NCI-H1105 treated with DMSO at 0.1 percent for 48 hours (cell line): ENCODE measurements at places on chromosomes 13 and 19.

DNA sequence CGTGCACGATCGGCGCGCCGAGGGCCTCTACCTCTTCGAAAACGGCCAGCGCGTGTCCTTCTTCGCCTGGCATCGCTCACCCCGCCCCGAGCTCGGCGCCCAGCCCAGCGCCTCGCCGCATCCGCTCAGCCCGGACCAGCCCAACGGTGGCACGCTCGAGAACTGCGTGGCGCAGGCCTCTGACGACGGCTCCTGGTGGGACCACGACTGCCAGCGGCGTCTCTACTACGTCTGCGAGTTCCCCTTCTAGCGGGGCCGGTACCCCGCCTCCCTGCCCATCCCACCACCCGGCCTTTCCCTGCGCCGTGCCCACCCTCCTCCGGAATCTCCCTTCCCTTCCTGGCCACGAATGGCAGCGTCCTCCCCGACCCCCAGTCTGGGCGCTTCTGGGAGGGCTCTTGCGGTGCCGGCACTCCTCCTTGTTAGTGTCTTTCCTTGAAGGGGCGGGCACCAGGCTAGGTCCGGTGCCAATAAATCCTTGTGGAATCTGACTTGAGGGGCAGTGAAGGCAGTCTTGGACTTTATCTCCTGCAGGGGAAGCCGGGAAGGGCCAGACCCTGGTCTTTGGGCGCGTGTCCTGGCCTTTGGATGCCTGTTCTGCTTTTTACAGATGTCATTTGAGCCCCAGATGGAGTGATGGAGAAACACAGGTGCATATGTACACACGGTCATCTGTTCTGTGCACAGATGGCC is 2.2 kb downstream of the CLEC11A start:
- DNase-seq, result no peak

GRCh38 chr19:35937345-35938281 is 1.4 kb downstream of the LRFN3 start:
- no peak for DNase-seq

- no peak for DNase-seq
These were observed 65.3 kb downstream of the PEPD start for GRCh38 chr19:33456076-33456844.

DNA sequence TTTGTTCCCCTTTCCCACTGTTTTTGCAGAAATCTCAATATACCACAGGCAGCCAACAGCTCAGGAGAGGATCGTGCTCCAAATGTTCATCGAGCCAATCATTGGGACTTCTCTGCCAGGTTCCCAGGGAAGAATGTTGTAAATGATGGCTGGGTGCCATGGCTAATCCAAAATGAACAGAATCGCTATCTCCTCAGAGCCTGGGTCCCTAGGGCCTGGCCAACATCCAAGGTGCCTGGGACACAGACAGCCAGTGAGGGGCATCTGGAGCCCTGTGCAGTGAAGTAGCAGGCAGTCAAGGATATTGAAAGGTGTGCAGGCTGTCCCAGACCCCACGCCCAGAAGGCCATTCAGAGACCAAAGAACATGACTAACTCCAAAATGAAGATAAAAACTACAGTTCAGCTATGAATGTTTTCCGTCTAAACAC is 37.8 kb downstream of the BRD4 start:
- peak; percentile 40 for DNase-seq

GRCh38 chr19:24071078-24071477 is 15.9 kb upstream of the ZNF254 start:
- DNase-seq, result no peak

DNA sequence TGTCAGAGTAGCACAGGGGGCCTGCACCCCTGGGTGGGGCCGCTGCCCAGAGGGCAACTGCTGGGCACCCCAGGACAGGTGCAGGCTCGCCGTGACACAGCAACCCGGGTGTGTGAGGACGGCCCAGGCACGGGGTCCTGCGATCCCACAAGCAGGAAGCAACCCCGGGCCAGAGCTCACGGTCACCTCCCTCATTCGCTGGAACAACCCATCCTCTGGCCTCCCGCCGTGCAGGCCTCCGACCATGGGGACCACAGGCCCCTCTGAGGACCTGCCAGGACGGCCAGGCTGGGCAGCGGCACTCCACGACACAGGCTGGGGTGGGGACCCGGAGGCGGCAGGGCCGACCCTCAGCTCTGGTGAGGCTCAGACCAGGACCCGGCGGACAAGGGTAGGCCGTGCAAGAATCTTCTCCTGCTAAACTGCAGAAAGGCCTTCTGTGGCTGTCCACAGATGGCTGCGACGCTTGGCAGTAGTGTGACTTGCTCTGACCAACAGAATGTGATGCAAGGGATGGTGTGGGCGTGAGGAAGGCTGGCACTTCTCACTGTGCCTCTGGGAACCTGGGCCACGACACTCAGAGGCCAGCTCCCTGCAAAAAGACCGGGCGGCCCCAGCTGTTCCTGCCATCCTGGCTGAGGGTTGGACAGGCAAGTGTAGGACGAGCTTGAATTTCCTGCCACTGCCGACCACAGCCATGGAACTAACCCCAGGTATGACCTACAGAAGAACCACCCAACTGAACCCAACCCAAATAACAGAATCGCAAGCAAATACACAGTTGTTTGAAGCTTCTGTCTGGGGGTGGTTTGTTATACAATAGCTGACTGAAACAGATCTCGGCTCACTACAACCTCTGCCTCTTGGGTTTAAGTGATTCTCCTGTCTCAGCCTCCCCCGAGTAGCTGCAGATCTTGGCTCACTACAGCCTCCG is 26.5 kb downstream of the PIP5K1C start:
- no peak for DNase-seq

GRCh38 chr19:28641395-28641794 is 571.6 kb downstream of the UQCRFS1 start:
- DNase-seq, result no peak

GRCh38 chr13:21550918-21551317 is 53.1 kb downstream of the MICU2 start:
- no peak for DNase-seq

DNA sequence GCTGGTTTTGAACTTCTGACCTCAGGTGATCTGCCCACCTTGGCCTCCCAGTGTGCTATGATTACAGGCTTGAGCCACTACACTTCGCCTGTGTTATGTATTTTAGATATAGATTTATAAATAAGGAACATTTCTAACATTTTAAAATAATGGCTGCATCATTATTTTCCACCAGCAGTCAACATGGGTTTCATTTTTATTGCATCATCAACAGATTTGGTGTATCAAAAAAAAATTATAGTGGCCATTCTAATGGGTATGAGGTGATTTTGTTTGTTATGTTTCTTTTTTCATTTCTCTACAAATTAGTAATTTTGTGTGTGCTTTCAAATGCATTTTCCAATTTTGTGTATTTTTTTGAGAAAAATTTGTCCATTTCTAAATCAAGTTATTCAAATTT is 16.2 kb upstream of the ZNF93 start:
- DNase-seq, result no peak

DNA sequence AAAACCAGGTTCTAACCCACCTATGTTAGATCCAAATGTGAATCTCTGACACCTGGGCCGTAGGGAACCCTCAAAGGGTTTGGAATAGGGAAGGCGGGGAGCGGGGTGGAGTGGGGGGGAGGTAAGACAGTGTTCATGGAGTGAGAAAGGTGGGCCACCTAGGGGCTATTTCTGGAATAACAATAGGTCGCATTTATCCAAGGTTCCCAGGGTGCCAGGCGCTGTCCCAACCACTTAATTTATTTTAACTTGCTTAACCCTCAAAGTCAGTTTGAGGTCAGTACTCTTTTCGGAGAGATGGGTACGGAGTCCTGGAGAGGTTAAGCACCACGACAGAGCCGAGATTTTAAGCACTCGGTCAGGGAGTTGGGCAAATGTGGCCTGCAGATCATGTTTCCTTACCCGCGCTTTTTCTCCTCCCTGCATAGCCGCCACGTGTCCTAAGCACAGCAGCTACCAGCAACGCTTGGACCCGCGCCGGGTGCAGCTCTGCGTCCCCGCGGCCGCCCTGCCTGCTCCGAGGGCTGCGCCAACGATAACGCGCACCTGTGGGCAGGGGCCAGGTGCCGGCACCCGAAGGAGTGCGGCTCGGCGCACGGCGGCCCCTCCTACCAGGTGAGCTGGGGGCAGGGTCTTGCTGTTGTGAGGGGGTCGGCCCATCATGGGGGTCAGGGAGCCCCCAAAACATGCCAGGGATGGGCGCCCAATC is 25.0 kb upstream of the FXYD3 start:
- peak; percentile 39 for DNase-seq

DNA sequence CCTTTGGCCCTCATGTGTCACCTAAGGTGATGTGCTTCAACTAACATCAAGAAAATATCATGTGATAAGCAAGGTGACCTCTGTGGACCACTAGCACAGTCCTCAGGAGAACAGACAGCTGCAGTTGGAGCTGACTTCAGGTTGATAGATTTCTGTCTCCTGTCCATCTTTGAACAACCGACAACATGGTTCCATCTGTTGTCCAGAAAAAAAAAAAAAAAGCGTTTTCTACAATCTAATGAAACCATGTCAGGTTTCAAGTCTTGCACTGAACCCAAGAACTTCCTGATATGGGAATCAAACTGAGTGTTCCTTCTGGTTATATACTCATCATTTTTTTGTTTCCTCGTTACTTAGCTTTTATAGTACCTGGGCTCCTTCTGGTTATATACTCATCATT is 75.7 kb downstream of the LHFPL6 start:
- DNase-seq, result no peak

- DNase-seq, result no peak
These were observed 14.8 kb upstream of the AKAP8L start for GRCh38 chr19:15433519-15434069.

GRCh38 chr13:80141123-80141849 is 199.6 kb downstream of the SPRY2 start:
- DNase-seq, result no peak
